ENCODE measurements at places on chromosomes 2 and 18. TPM values are rescaled to one million over a fixed set of nuclear protein-coding genes. Genes with fewer than 3 reads are reported as not detected.

Gene BUB1
- 2.4 TPM for total RNA-seq

Gene IL37
- total RNA-seq, result not detected

Gene AFTPH
- total RNA-seq, result 40.2 TPM

Gene ABCG5
- total RNA-seq, result not detected

Gene KLHL14
- total RNA-seq, result 0.72 TPM

Gene MBD1
- 56.3 TPM for total RNA-seq

Gene GKN2
- total RNA-seq, result 77.2 TPM

Gene RBM44
- total RNA-seq, result 1.8 TPM

Gene CFC1
- total RNA-seq, result 0.38 TPM

Gene SCYGR4
- total RNA-seq, result not detected

Gene PDE1A
- 6.3 TPM for total RNA-seq

Gene DCDC2C
- not detected for total RNA-seq

Gene KIAA2012
- not detected for total RNA-seq

Gene KLHL30
- total RNA-seq, result 0.90 TPM

Gene ANKRD62
- 0.12 TPM for total RNA-seq

Gene SDC1
- 148 TPM for total RNA-seq

Gene B3GNT7
- total RNA-seq, result 53.5 TPM

Gene TFCP2L1
- 22.0 TPM for total RNA-seq

Gene AQP12A
- not detected for total RNA-seq

Gene USP14
- 47.8 TPM for total RNA-seq

Gene ANKRD30B
- not detected for total RNA-seq

Gene PKP4
- total RNA-seq, result 74.7 TPM

Gene STK11IP
- total RNA-seq, result 25.7 TPM

Gene CCNT2
- 38.7 TPM for total RNA-seq

Data from upper lobe of right lung (tissue), 1 donor.